ENCODE measurements at places on chromosomes 5 and 9. TPM values are rescaled to one million over a fixed set of nuclear protein-coding genes. Genes with fewer than 3 reads are reported as not detected.

Gene PCDH12
- polyA plus RNA-seq: 17.6 TPM

Gene SLC1A3
- 29.5 TPM for polyA plus RNA-seq

Gene SHOC1
- not detected for polyA plus RNA-seq

Gene C7
- polyA plus RNA-seq: 3.6 TPM

Gene TRIM32
- 12.6 TPM for polyA plus RNA-seq

Gene TAF11L7
- not detected for polyA plus RNA-seq

Gene GPR21
- polyA plus RNA-seq: 0.37 TPM

Gene CATSPER3
- 0.33 TPM for polyA plus RNA-seq

Gene SPATA31C1
- polyA plus RNA-seq: 0.05 TPM

Gene MARCOL
- polyA plus RNA-seq: not detected

DNA sequence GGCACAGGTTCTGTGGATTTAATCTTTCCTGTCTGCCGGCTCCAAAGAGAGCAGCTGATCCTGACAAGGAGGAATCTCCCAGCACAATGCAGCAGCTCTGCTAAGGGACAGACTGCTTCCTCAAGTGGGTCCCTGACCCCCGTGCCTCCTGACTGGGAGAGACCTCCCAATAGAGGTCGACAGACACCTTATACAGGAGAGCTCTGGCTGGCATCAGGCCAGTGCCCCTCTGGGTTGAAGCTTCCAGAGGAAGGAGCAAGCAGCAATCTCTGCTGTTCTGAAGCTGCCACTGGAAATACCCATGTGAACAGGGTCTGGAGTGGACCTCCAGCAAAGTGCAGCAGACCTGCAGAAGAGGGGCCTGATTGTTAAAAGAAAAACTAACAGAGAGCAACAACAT, 630.2 kb upstream of the FTMT start:
- no peak for DNase-seq

DNA sequence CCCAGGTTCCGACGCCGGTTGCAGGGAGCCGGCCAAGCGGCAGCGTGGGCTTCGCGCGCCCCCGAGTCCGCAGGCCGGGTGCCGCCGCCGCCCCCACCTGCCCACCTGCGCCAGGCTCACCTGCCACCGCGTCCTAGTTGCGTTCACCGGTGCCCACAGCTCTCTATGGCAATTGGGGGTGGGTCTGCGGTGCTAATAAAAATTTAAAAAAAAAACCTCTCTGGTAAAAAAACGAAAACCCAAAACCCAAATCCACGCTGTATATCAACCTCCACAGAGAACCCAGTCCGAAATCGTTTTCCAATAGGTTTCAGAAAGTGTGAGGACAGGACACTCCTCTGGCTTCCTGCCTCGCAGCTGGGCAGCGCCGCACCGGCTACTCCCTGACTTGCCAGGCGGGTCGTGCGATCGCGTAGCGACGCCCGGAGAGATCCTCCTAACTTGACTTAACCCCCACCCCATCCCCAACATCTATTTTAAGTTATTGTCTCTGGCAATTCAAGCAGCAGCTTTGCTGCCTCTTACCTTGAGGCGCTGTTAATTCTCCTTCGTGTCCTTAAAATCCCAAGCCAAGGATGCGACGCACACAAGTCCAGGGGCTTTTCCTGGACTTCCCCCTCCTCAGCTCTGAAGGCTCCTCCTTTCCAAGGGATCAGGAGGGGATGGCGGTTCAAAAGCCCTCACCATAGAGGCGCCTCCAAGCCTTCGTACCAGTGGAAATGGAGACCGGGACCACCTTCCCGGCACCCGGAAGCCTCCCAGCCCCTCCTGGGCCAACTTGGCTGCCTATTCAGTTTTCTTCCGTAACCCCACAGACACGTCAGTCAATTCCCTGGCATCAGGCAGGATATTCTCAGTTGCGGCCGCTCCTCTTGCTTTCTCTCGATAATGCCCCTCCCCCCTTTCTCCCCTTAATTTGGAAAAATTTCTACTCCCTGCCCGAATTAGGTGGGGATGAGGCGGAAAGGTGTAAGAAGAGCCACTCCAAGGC, 1639.4 kb upstream of the C9orf72 start:
- peak; percentile 27 for DNase-seq

DNA sequence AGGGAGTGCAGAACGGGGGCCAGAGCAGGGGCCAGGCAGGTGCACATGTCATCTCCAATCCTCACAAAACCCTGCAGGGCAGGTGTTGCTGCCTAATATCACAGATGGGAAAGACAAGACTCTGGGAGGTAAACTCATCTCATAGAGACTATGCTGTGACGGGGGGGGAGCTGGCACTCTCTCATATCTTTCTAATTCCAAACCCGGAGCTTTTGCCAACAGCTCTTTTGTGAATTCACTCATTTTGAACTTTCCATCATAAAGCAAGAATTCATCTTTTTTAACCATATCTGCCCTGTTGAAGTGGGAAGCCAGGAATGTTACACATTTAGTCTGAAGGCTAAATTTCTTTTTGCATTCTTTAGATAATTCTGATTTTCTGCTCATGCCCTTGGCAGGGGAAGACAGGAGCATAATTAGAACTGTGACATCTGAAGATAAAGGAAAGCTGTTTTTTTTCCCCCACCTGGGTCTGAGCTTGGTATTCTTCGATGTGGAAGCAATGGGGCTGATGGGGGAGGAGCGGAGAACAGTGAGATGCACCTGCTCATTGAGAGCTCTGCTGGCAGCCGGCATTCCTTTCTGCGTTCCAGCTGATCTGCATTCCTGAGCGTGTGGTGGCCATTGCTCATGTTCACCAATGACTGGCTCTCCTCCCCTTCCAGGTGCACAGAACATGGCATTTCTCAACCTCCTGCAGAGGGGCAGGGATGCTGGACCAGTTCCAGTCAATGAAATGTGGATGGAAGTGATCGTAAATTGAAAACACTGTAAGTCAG, 159.2 kb downstream of the NSG2 start:
- no peak for DNase-seq

DNA sequence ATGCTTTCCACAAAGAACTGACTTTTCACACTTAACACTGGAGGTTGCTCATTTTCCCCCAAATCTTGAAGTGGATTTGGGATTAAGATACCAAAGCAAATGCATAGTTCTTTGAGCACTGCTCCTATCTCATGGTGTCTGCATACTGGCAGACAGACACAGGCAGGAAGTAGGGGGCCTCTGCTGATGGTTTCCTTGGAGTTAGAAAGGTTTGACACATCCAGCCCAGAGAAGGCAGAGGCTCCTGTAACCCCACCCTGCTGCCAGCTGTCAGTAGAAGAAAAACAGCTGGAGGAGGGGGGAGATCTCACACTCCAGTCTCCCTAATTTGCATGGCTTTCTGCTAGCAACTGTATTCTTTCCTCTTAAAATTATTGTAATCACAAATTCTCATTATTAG, 44.1 kb downstream of the APTX start:
- no peak for DNase-seq

- DNase-seq: no peak
Measured at GRCh38 chr5:76365561-76365960, 37.5 kb upstream of the IQGAP2 start.

GRCh38 chr5:54453046-54453445, 2.5 kb upstream of the HSPB3 start:
- DNase-seq: peak; percentile 48

- DNase-seq: no peak
Measured at GRCh38 chr5:152551061-152551460, 146.0 kb upstream of the NMUR2 start.

- peak; percentile 72 for DNase-seq
Measured at GRCh38 chr5:1004461-1005248, 3.9 kb upstream of the NKD2 start.

GRCh38 chr5:58871648-58872242, 288.9 kb downstream of the RAB3C start:
- DNase-seq: no peak

DNA sequence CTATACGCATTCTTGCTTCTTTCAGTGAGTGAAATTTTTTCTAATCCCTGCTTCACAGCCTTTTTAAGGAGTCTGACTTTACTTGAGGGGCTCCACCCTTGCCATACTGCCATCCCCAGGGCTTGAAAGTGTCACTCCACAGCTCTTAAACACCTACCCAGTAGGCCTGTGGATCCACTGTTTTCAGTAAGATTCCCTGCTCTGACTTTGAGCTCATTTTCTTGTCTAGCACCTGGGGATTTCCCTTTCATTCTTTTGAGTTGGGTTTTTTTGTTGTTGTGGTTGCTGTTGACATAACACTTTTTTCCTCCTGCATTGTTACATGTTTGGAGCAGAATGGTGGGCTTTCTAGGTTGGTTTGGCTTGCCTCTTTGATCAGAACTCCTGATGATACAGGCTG, 23.6 kb downstream of the SREK1IP1 start:
- DNase-seq: no peak

DNA sequence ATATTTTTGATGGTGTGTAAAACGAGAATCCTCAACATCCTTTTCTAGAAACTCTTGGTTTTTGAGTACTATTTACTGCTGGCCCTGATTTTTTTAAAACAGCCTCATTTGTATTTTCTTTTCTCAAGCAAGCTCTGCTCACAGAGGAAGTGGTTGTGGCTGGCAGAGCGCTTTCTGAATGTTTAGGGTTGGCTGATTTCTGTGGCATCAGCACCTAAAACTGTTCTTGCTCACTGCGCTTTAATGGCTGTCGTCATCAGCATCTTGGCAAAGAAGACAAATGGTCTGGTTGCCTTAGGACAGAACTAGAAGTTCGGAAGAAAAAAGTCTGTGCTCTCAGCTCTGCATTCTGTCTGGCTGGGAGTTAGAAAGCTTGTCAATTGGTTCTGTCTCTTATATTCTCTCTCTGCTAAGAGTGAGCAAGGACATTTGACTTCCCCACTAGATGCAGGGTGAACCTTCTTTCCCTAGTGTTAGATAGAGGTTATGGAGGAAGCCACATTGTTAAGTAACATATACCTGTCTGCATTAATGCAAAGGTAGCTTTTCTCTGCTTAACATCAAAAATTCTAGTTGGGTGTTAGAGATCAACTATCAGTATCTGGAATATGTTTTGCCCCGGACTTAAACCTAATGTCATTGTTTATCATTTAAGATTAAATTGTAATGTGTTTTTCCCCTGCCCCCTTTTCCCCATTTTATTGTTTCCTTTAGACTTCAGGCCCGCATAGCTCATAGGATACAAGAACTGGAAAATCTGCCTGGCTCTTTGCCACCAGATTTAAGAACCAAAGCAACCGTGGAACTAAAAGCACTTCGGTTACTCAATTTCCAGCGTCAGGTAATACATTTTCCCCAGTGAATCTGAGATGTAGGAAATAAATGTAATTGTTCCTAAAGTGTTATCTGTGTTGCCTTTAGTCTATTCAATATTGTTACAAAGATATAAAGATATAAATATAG, 39.0 kb downstream of the SMARCA2 start:
- DNase-seq: peak; percentile 28

DNA sequence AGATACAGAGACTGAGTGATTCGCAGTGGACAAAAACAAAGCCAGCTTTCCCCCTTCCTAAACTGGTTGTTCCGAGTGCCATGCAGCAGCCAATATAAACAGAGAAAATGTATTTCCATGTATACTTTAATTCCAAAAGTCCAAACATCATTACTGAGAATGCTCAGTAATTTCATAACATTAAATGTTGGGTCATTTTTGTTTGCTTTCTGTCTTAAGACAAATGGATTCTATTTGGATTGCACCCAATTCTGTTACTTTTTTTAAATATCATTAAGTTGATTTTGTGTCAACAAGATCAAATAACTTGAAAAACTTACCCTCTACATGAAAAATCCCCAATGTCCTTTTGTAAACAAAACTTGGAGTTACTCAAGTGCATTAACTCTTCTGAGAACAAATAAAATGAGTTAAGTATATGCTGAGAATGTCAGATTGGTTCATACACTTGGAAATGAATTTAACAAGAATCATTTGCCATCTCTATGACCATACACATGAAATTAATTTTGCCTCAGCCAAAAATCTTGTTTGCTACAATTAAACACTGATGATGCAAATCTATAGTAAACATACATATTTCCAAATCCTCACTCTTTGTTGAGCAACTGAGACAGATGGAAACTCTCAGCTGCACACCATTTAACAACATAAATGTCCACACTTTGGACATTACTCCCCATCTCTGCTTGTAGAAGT, 19.4 kb downstream of the LURAP1L start:
- DNase-seq: no peak
